Stimulated activated CD4-positive, alpha-beta T cell treated with anti-CD3 and anti-CD28 coated beads, Interleukin-12 subunit alpha, Interleukin-12 subunit beta, amount 100 ng/mL, for 4 hours (primary cell): ENCODE measurements at places on chromosomes 7 and 10.

DNA sequence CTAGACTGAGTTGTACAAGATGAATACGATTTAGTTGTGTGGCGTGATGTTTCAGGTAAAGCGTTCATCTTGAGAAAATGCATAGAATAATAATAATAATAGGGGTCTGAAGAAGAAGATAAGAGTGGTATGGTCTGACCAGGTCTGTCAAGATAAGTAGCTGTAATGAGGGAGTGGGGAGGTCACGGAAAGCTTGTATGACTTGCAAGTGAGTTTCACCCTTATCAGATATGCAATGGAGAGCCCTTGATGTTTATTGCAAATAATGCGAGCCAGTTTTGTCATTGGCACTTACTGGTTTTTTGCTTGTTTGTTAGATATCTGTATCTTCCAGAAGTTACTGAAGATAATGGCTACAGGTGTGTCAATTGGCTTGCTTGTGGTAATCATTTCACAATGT is 611.5 kb downstream of the CNTNAP2 start:
- DNase-seq, result no peak

DNA sequence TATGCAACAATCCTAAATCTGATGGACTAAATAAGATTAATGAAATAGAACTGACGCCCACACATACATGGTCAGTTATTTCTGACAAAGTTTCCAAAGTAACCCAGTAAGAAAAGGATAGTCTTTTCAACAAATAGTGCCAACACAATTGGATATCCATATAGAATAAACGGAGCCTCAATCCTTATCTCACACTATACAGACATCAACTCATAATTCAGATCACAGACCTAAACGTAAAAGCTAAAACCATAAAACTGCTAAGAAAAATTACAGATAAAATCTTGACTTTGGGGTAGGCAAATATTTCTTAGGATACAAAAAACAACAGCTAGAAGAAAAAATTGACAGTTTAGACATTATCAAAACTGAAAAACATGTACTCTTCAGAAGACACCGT is 8.5 kb downstream of the CACUL1 start:
- no peak for DNase-seq

GRCh38 chr10:88831709-88832108 is 19.9 kb downstream of the ANKRD22 start:
- peak; percentile 14 for DNase-seq

DNA sequence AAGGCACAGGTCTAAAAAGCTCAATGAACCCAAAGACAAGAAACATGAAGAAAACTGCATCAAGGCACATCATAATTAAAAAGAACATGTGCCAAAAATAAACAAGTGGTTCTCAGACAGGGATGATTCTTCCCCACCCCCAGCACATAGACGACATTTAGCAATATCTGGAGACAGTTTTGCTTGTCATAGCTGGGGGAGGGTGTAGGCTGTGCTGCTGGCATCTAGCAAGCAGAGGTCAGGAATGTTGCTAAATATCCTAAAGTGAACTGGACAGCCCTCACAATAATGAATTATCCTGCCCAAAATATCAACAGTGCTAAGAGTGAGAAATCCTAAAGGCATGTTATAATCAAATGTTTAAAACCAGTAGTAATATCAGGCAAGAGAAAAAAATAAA is 122.6 kb downstream of the MICU1 start:
- DNase-seq, result no peak

GRCh38 chr10:58334817-58335305 is at the start of gene UBE2D1:
Gene UBE2D1, plus strand, starts transcription at chr10:58335006. Its CDS starts 196 bp downstream, at chr10:58335202.
- peak; percentile 86 for DNase-seq
